SK-N-SH (cell line): ENCODE measurements at places on chromosomes 11 and 22. TPM values are rescaled to one million over a fixed set of nuclear protein-coding genes. Genes with fewer than 3 reads are reported as not detected.

DNA sequence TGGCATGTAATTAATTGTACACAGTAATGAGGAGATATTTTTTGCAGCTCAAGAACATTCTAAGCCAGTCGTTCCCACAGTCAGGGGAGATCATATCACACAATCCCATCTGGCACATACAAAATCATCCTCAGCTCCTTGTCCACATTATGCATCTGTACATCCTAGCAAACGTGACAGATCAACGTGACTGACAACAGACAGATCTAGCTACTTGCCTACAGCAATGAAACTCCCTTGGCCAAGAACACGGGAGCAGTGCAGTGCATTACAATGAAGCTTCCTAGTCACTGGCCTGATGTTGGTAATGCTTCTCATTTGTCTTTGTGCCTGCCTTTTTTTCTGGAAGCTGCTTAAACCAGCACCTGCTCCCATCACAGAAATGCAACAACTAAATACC is 24.5 kb upstream of the GUCY1A2 start:
- DNase-seq = peak; percentile 5

DNA sequence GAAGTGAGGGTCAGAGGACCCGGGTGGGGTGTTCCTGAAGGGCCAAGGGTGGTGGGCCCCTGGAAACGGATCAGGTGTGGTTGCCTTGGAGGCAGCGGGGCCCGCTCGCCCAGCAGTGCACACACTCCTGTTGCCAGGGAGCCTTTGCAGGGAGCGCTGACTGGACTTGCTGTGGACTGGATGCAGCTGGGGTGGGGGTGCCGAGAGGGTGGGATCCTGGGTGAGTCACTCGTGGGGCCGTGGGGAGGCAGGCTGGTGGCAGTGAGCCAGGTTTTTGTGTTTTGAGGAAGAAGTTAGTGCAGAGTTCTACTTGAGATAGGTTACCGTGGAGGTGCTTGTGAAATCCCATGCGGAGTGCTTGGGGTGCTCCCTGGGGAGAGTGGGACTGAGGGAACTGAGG is 1.3 kb downstream of the MRPL23 start:
- DNase-seq = no peak

Gene TMA7B
- not detected in 2 replicates for polyA plus RNA-seq

Gene FIBIN
- polyA plus RNA-seq = 0.55 and 0.66 TPM in 2 replicates
